ENCODE measurements at places on chromosomes 2 and 18.

- no peak for DNase-seq
Measured at GRCh38 chr2:74747411-74748080, 86.4 kb upstream of the HK2 start.

DNA sequence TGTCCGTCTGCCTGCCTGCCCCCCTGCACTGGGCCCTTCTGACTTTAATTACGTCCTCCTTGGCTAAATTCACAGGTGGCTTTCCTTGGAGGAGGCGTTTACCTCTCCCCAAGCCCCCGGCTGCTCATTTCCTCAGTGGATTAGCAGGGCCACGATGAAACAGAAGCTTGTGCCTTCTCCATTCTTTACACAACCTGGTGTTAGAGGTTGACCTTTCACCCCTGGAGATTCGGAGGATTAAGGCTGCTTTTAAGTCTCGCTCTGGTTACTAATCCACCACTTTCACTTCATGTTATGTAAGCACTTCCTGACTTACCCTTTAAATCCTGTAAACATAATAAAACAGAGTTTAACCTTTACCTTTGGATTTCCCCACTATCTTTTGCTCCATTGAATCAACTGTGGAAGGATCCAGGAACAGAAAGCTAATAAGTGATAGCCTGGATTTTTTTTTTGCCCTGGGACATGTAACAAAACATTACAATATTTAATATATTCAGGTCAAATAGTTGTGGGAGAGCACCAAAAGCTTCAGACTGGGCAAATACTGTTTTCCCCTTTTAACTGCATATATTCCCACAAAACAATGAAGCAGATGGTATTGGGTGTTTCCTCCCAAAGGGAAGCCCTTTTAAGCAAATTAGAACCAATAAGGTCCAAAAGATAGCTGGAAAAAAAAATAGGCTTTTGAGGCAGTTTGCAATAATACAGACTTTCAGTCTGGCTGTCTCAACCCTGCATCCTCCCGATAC lies 370.2 kb downstream of the EN1 start:
- no peak for DNase-seq

DNA sequence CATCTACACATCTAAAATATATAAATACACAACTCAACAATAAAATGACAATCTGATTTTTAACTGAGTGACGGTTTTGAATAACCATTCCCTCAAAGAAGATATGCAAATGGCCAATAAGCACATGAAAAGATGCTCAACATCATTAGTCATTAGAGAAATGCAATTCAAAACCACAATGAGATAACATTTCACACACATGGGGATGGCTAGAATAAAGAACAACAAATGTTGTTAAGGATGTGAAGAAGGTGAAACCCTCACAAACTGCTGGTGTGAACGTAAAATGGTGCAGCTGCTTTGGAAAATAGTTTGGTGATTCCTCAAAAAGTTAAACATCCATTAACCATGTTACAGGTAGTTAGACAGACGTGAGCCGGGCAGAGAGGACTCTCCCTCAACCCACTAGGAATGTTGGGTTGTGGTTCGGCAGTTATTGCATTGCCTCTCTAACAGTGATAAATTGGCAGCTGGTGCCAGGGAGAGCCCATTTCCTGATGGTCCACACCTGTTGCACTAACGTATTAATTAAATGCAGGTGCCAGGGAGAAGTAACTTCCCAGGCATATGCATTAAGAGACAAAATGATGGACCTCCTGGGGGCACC lies 22.3 kb upstream of the DUSP2 start:
- no peak for DNase-seq

GRCh38 chr18:76547296-76547695 lies 52.3 kb upstream of the ZNF516 start:
- no peak for DNase-seq

- no peak for DNase-seq
Measured at GRCh38 chr2:75226617-75227016, 27.3 kb upstream of the TACR1 start.

DNA sequence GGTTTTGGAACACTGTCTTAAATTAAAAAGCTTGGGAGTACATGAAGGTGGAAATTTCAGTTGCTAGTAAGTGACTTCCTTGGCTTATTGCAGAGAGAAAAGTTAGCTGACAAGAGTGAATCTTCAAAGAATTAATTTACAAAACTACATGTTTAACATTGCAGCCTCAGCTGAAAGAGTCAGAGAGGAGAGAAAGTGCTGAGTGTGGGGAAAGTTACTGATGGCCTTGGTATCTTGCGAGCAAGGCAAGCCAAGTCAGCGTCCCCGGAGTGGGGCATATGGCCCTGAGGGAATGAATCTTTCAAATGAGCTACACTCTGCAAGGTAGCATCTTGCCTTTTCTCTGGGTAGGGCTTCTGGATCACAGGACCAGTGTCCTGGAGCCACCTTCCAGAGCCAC lies 131.3 kb downstream of the LPIN1 start:
- no peak for DNase-seq
